ENCODE measurements at places on chromosomes 16 and 17.
A peak's percentile ranks its signal among the peaks of the same experiment; 100 is the strongest.

DNA sequence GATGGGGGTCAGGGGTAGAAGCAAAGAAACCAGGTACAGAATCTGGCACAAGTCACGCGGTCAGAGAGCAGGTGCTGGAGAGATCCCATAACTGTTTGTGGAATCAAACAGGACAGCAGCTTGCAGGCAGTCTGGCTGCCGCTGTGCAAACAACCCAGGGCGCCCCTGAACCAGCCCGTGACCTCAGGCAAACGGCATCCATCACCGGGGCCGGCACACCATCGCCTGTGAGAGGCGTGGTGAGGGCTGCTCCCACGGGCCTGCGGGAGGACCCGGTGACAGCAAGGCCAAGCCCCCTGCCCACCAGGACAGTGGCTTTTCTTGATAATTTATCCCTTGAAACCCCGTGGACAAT, 47.9 kb downstream of the CBFA2T3 start:
- no peak for DNase-seq

DNA sequence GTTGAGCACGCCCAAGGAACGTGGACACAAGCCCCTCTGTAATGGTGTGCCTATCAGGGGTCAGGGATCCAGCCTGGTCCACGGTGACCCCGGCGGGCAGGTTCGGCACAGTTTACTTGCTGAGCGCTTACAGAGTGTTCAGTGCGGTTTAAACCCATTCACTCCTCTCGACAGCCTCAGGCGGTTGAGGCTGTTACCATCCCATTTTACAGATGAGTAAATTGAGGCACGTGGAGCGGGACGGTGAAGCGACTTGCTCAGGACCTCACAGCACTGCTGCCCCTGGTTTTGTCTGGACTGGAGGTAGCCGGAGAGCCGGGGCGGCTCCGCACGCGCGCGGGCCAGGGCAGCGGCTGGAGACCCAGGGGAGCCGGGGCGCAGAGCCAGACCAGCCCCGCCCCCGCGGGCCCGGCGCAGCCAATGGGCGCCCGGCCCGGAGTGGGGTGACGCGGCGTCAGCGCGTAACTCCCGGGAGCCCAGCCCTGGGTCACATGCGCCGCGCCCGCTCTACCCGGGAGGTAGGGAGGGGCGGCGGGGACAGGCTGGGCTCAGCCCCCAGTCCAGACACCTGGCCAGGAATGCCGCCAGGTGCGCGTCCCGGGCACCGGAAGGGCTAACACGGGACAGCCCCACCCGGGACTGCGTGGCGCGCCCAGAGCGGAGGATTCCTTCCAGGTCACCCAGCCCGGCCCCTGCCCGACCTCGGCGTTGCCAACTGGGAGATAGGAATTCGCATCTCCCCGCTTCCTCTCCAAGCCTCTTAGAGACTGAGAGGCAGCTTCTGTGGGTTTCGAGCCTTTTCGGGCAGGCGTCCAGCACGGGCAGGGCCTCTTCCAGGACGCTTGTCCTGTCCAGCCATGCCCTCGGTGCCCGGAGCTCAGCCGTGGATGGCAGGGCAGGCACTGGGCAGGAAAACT, 3.3 kb upstream of the SREBF1 start:
- DNase-seq = peak; percentile 80

DNA sequence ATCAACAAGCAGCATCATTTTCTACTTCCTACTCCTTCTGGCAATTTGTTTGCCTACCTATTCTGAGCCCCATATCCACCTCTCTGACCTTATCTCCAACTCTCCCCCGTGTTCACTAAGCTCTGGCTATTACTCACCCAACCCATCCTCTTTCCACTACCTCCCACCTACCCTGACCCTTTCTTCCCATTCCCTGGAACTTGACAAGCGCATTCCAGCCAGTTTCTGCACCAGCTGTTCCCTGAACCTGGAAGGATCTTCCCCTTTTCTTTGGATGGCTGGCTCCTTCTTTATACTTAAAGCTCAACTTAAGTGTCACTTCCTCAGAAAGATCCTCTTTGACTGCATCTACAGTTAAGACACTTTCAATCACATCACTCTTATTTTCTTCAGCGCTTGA, 2.2 kb downstream of the DCUN1D3 start:
- DNase-seq = no peak

GRCh38 chr17:59627770-59628171, 8.1 kb downstream of the CLTC start:
- no peak for DNase-seq
